ENCODE measurements at places on chromosomes 11 and 22.

DNA sequence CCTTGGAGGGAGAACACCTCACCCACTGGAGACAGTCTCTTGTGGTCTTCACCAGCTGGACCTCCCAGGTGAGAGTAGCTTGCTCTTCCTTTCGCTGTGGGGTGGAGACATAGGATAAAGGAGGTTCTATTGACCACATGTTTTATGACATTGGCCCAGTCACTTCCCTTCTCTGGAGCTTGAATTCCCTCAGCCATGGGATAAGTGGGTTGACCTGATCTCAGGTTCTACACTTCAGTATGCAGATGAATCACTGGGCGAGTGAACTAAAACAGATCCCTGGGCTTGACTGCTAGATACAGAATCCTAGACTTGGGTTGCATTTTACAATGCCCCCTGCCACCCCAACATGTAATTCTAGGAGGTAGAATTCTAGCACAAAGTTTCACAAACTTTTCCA, 54.8 kb upstream of the PRSS23 start:
- no peak for DNase-seq

DNA sequence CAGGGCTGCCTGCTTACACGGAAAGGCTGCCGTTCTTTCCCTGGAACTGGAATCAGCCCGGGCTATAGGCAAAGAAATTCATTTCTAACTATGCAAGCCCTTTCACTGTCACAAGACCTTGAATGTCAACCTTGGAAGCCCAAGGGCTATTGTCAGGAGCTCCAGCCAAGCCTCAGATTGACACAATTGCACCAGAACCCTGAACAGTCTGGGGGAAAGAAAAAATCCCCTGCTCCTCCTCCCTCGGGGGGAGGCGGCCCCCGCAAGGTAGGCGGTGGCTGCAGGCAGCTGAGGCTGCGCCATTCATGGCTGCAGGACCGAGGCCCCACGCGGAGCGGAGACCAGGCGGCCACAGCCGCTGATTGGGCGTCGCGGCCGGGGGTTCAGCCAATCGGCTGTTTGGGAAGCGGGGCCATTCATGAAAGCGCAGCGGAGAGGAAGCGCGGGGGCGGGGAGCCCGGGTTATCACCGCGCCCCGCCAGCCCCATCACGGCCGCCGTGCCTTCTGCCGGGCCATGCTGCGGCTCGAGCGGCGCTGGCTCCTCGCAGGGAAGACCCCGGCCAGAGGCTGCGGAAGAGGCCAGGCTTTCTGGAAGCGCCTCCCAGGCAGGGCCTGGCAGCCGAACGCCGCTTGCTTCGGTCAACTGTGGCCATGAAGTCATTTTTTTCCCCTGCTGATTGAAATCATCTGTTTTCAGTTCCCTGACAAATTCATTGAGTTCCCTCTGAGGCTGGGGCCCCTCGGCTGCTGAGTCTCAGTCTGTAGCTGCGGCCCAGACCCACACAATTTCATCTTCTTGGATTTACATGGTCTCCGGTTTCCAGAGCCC, 38.1 kb upstream of the LINC01488 start:
- peak; percentile 97 for DNase-seq

GRCh38 chr11:17381156-17381555, 7.3 kb downstream of the KCNJ11 start:
- DNase-seq, result no peak

DNA sequence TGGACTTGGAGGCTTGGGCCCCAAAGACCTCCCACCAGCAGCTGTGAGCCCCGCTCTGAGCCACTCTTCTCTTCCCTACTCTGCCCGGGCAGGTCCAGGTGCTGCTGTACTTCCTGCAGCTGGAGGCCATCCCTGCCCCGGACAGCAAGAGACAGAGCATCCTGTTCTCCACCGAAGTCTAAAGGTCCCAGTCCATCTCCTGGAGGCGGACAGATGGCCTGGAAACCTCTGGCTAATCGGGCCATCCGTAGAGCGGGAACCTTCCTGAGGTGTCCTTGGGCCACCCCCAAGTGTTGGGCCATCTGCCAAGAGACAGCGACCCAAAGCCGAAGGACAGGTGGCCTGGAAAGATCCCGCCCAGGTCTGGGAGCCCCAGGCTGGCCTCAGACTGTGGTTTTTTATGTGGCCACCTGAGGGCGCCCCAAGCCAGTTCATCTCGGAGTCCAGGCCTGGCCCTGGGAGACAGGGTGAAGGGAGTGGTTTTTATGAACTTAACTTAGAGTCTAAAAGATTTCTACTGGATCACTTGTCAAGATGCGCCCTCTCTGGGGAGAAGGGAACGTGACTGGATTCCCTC, 135.1 kb downstream of the BCR start:
- DNase-seq, result peak; percentile 82

GRCh38 chr11:115077740-115078139, 399.4 kb downstream of the NXPE2 start:
- DNase-seq, result no peak
